ENCODE measurements at places on chromosomes 1 and 21.

- DNase-seq = peak; percentile 82
Measured at GRCh38 chr1:228216371-228217320, 8.8 kb downstream of the OBSCN start.

GRCh38 chr1:225427235-225428067 is at the start of gene LBR:
Gene LBR, minus strand, starts transcription at chr1:225428038. Its CDS starts 3,963 bp downstream, at chr1:225424075.
- no peak for DNase-seq

DNA sequence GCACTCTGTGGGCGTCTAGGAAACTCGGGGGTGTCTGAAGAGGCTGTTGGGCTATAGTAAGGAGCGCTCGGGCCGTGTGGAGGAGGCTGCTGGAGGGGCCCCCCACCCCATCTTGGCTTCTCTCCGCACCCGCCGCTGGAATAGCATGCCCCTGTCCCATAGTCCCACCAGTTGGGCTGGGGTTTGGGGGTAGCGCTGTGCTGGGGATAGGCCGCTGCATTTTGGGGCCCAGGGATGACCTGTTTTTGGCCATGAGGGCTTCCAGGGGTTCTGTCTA is 511 bp downstream of the EFNA3 start:
- DNase-seq = no peak

GRCh38 chr1:221087919-221088318 is 208.7 kb downstream of the HLX start:
- no peak for DNase-seq

GRCh38 chr1:112646225-112646624 is 26.6 kb downstream of the CAPZA1 start:
- no peak for DNase-seq

GRCh38 chr1:209729436-209729835 is 24.8 kb downstream of the HSD11B1 start:
- no peak for DNase-seq

DNA sequence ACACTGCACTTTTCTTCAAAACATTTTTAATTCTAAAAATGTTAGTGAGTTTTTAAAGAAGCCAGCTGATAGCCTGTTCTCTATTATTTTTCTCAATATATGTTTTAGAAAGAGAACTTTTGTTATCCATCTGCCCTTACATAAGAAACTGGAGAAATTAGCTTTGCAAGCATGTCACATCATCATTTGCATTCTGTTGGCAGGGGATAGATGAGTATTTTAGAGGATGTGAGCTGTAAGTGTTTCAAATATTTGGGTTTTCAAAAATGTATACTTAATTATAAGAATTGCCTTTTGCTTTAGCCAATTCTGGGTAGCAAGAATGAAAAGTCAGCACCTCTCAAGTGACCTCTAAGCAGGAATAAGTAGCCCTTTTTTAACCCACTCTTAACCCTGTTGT is 7.4 kb downstream of the NFIA start:
- DNase-seq = no peak

GRCh38 chr1:28450561-28450960 is 55.3 kb upstream of the RCC1 start:
- no peak for DNase-seq

GRCh38 chr1:197234581-197234980 is 33.5 kb upstream of the CRB1 start:
- DNase-seq = no peak

- DNase-seq = no peak
Measured at GRCh38 chr1:193476748-193477147, 290.3 kb upstream of the B3GALT2 start.

DNA sequence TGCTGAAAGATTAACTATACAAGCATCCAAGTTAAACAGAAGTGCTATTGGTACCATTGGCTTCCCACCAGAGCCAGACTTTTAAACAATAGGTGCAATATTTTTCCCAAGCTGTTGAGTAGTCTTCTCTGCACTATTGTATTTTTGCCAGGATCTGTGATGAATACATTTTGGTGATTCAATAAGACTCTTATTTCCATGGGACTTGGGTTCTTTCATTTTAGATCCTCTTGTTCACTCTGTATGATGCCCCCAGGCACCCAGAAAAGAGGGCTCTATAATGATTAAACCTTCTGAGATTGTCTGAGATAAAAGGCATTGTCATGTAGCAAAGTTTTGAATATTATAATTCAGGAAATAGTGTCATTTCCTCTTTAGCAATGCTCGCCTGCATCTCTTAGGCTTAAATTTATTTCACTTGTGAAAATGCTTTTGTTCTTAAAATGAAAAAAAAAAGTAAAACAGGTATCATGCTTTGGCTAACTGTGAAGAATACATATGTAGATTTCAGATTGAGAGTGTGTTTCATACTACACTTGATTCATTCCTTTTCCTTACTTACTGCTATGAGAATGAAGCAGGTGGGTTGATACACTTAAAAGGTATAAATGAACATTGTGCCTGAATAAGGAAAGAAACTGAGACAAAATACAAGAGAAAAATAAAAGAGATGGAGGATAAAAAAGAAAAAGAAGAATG is 275.0 kb downstream of the HMCN1 start:
- DNase-seq = no peak

DNA sequence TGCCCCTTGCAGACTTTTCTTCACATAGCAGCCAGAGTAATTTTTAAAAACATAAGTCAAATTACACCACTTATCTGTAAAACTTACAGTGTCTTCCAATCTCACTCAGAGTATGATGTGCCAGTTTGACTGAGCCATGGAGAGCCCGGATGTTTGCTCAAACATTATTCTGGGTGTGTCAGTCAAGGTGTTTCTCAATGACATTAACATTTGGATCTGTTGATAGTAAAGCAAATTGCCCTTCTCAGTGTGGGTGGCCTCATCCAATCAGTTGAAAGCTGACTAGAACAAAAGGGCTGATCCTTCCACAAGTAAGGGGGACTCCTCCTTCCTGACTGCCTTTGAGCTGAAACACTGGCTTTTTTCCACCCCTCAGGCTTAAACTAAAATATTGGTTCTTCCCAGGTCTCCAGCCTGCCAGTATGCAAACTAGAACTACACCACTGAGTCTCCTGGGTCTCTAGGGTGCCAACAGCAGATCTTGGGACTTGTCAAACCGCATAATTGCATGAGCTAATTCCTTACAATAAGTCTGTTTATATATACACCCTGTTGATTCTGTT is 157.9 kb upstream of the CTTNBP2NL start:
- no peak for DNase-seq

DNA sequence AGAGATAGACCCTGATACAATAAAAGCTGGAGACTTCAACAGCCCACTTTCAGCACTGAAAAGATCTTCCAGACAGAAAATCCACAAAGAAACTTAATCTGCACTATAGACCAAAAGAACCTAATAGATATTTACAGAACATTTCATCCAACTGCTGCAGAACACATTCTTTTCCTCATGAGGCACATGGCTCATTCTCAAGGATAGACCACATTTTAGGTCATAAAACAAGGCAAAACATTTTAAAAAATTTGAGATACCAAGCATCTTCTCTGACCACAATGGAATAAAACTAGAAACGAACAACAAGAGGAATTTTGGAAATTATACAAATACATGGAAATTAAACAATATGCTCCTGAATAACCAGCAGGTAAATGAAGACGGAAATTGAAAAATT is 15.0 kb upstream of the IL20 start:
- DNase-seq = no peak

GRCh38 chr1:223482766-223483165 is 89.6 kb downstream of the CCDC185 start:
- DNase-seq = no peak

DNA sequence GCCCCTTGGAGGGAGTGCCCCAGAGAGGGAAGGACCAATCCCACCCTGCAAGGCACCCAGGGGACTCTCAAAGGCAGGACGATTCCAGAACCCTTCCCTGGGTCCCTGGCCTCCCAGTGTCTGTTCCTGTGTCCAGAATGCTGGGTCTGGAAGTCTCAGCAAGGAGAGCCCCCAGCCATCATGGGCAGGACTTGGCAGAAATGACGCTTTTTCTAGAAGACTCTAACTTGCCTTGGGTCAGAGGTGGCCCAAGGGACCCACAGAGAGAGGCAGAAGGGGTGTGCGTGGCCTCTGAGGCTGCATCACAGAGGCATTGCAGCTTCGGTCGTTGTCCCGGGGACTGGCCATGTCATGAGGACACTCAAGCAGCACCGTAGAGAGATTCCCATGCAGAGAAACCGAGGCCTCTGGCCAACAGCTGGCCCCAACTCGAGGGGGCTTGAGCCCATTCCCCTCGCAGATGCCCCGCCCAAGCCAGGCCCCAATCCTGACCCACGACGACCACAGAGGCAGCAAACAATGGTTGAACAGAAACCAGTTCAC is 57.8 kb downstream of the WNT9A start:
- DNase-seq = peak; percentile 80

DNA sequence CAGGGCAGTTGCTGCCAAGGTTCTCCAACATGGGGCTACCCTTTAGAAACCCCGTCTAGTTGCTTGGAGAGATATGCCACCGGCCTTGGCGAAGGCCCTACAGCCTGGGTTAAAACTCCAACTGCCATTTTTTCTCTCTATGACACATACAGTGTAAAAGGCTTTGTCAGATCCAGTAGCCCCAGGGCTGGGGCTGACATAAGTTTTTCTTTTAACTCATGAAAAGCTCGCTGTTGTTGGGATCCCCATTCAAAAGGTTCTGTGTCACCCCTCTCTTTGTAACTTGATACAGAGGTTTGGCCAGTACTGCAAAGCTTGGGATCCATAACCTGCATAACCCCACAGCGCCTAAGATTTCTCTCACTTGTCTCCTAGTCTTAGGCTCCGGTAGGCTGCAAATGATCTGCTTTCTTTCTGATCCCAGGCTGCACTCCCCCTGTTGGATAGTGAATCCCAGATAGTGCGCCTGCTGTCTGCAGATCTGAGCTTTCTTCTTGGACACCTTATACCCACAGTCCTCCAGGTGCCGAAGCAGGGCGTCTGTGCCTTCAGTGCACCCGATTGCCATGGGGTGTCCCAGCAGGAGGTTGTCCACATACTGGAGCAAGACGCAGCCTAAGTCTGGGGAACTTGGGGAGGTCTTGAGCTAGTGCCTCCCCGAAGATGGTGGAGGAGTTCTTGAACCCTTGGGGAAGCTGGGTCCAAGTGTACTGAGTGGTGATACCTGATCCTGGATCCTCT is 406.2 kb downstream of the TGFB2 start:
- no peak for DNase-seq

GRCh38 chr1:205441716-205442050 is 14.2 kb downstream of the BLACAT1 start:
- DNase-seq = no peak

GRCh38 chr1:228391411-228392020 is 15.1 kb downstream of the TRIM11 start:
- DNase-seq = no peak

- DNase-seq = no peak
Measured at GRCh38 chr1:20399196-20399595, 86.8 kb downstream of the CAMK2N1 start.

DNA sequence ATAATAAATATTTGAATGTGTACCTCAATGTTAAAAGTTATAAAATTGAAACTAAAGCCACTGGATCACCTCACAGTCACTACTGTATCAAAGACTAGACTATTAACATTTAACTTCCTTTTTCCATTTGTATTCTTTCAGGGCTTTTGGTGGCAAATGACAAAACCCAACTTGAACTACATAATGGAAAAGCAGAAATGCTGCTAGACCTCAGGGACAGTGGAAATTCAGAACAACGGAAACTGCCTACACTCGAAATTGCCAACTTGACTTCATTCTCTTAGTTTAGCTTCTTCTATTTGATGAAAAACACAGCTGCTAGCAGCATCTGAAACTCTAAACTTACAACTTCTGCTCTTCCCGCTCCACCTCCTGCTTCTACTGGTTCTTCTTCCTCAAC is 34.9 kb upstream of the NTNG1 start:
- no peak for DNase-seq

DNA sequence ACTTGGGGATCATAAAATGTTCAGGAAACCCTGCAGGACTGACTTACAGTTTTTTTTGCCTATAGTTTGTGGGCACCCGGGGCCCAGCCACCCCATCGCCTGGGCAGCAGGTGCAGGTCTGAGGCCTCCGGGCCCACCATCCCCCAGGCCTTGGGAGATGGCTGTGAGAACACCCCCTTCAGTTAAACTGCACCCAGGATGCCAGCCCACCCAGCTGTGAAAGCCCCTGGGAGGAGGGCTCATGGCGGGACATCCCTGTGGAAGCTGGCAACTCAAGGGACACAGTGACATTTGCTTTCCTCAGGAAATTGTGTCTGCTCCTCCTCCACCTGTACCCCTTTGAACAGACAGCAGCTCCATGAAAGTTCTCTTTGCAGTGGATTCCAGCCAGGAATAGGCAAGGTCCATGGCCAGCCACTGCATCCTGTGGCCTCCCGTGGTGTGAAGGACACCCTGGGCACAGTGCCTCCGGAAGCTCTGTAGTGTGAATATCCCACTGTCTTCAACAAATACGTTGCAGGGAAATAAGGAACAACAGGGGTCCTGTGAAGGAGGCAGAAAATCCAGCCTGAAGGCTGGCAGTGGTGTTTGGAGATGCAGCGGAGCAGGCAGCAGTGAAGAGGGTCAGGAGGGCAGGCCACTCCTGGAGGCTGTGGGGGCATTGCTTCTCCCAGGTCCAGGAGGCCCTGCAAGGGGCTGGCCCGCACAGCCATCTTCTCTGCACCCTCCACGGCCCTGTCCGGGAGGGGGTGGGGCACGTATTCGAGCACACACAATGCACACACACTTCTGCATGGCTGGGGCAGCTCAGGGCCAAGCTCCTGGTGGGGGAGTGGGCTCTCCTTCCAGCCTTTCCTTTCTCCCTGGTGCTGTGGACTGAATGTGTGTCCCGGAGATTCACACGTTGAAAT is 2.1 kb upstream of the OBSCN start:
- peak; percentile 73 for DNase-seq

- no peak for DNase-seq
Measured at GRCh38 chr1:59731591-59731990, 83.2 kb upstream of the HOOK1 start.

- no peak for DNase-seq
Measured at GRCh38 chr1:153350321-153350957, 1.8 kb upstream of the PGLYRP4 start.

- DNase-seq = no peak
Measured at GRCh38 chr1:192151176-192151575, 7.1 kb upstream of the RGS18 start.

- DNase-seq = no peak
Measured at GRCh38 chr21:21559285-21560045, 561.3 kb downstream of the NCAM2 start.

DNA sequence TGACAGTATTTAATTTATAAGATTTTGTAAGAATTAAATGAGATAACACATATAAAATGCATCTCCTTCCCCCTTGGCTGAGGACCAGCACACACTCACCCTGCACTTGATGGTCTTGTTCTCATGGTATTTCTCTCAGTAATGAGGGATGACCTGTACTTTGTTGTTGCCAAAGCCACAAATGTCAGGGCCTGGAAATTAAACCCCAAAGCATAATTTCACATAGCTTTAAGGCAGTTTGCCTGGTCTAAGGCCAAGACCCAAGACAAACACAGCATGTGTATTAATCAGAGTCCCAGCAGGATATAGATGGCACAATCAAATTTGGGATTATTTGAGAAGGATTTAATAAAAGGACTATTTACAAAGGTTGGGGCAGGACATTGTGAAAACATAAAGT is 48.6 kb upstream of the EPS15 start:
- no peak for DNase-seq
